Hindlimb muscle (tissue), 1 donor: ENCODE measurements at places on chromosomes 2 and 18.

GRCh38 chr2:127405255-127405610 lies 13.0 kb upstream of the PROC start:
- no peak for DNase-seq

GRCh38 chr2:45332094-45332493 lies 279.0 kb downstream of the SRBD1 start:
- no peak for DNase-seq

DNA sequence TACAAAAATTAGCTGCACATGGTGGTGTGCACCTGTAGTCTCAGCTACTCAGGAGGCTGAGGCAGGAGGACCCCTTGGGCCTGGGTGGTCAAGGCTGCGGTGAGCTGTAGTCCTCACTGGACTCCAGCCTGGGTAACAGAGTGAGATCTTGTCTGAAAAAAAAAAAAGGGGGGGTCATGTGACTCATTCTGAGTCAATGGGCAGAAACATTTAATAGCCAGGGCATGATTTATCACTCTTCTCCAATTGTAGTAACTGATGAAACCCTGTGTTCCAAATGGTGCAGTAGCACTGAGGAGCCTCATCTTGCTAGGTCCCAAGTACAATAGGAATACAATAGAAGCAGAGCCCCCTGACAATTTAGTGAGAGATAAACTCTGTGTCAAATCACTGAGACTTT lies 78.9 kb upstream of the CCDC68 start:
- DNase-seq: no peak

DNA sequence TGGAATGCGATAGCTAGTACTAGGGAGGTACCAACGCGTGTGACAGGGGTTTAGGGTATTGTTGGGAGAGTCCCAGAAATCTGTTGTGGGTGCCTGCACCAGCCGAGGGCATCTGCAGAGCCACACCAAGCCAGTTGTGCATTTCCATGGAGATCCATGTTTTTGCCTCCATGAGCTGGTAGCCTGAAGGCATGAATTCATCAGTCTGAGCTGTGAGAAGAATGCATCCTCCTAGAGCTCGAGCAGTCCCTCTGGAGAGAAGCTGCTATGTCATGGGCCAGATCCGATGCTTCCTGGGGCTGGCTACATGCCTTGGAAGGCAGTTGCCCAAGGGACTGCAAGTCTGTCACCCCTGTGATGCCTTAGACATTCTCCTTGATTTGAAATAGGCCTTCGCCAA lies 57.9 kb downstream of the LIPG start:
- DNase-seq: no peak

- no peak for DNase-seq
Measured at GRCh38 chr18:58632552-58632951, 3.7 kb upstream of the ALPK2 start.

DNA sequence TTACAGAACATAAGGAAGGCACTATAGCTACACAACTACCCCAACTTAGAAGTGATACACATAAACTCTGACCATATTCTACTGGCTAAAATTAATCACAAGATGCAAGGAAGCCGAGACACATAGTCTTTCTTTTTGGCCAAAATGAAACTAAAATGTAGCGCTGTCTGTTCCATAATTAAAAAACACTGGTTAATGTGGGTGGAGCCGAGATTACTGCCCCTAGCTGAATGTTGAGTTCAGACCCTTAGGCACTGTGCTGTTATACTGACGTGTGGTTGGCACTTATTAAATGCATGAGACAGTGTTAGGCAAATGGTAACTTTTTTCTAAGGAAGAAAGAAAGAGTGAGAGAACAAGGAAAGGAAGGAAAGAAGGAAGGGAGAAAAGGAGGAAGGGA lies 254.6 kb upstream of the RND3 start:
- no peak for DNase-seq

- no peak for DNase-seq
Measured at GRCh38 chr18:41457765-41458326, 497.2 kb upstream of the PIK3C3 start.

DNA sequence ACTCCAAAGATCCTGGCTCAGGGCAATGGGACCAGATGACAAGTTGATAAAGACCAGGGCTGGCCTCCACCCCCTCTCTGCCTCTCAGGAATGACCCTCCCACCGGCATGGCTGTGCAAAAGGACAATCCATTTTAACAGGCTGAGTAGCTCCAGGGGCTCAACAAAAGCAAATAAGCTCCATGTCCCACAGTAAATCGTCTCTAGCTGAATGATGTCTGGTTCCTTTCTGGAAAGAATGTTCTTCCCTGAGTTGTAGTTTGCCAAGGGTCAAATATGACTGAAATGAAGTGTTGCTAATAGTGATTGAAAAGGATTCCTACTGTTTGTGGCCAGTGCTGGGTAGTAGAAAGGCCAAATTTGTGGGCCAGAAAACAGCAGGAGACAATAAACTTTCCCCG lies 434.4 kb upstream of the ETAA1 start:
- no peak for DNase-seq

- peak; percentile 64 for DNase-seq
Measured at GRCh38 chr2:232628466-232629128, 4.8 kb upstream of the EFHD1 start.

GRCh38 chr2:120596990-120597594 lies 138.6 kb upstream of the GLI2 start:
- DNase-seq: peak; percentile 62

- DNase-seq: no peak
Measured at GRCh38 chr2:112692918-112693317, 27.9 kb upstream of the NT5DC4 start.

GRCh38 chr2:63882395-63883105 lies 40.9 kb downstream of the UGP2 start:
- DNase-seq: no peak

DNA sequence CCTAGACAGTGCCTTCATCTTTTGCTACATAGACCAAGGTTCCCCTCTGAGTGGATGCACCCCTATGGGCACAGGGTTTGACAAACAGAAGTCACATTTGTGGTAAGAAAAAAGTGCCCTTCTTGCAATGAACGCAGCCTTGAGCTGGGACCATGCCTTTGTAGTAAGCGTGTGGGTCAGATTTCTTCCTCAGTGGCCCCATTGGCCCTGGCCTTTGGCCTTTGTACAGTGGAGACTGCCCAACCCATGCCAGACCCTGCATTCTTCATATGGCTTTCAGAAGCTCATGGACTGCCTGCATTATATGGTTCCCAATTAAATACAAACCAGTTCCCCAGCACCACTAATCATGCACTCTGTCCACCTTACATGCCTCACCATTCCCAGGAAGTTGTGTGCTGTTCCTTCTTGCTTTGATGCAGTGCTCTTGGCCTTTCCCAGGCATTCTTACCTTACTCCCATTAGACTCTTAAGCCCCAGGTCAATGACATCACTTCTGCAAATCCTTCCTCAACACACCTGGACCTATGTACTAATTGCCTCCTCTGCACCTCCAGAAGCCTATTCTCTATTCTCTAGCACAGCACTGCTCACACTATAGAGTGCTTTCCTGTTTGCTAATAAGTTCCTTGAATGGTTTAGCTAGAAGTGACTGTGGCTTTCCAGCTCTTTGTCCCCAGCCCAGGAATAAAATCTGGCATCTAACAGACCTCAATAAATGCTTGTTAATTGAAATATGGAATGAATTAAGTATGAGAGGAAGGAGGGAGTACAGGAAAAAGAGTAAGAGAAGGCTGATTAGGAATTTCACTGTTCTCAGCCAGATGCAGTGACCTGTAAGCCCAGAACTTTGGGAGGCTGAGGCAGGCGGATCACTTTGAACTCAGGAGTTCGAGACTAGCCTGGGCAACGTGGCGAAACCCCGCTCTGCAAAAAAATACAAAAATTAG lies 60.2 kb downstream of the TMEM247 start:
- DNase-seq: no peak

DNA sequence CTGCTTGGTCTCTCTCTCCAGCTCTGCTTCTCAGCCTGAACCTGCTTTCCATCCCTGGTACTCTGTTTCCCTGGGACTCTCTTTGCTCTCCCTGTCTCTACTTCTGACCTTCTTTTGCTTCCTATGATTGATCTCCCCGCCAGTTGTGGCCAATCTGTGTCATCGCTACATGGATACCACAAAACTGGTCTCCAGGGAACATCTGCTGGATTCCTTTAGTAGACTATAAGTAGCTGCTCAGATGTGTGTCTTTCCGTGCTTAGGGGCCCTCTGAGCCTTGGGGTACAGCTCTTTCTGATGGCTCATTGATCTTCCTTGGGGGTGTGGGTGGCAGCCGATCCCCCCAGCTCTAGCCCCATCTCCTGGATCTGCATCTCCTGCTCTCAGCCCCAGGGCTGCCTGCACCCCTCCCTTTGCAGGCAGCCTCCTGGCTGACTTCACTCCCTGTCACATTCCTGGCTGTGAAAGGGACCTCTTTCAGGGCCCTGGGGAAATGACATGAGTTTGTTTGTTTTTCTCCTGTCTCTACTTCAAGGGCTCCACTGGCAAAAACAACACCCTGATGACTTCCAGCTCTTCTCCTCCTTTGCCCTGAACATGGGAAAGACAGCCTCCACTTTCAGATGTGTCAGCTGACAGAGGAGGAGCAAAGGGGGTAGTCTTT lies 333.7 kb downstream of the CYP26B1 start:
- no peak for DNase-seq

GRCh38 chr2:127670055-127670956 lies 5.0 kb downstream of the LIMS2 start:
- no peak for DNase-seq

DNA sequence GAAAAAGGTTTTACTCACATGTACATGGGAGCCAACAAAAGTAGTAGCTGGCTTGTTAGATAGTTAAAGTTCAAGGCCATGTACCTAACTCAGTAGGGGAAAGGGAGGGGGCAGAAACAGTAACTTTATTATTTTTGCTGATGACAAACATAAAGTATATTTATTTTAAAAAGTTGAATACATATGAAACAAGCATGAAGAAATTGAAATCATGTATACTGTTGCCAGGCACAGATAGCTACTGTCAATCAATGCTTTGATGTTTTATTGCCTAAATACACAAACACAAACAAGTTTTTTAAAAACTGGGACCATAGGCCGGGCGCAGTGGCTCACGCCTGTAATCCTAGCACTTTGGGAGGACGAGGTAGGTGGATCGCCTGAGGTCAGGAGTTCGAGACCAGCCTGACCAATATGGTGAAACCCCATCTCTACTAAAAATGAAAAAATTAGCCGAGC lies 7.6 kb upstream of the PSD4 start:
- DNase-seq: no peak

DNA sequence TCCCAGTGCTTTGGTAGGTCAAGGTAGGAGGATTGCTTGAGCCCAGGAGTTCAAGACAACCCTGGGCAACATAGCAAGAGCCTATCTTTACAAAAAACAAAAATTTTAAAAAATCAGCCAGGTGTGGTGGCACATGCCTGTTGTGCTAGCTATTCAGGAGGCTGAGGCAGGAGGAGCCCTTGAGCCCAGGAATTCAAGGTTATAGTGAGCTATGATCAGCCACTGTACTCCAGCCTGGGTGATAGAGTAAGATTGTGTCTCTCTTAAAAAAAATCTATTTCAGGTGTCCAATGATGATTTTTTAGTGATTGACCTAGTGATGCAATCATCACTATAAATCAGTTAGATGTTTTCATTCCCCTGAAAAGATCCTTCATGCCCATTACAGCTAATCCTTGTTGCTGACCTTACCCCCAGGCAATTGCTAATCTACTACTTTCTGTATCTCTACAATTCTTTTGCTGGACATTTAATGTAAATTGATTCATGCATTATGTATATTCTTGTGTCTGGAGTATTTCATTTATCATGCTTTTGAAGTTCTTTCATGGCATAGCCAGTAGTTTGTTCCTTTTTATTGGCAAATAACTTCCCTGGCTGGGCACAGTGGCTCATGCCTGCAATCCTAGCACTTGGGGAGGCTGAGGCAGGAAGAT lies 10.3 kb downstream of the MOCOS start:
- DNase-seq: no peak

DNA sequence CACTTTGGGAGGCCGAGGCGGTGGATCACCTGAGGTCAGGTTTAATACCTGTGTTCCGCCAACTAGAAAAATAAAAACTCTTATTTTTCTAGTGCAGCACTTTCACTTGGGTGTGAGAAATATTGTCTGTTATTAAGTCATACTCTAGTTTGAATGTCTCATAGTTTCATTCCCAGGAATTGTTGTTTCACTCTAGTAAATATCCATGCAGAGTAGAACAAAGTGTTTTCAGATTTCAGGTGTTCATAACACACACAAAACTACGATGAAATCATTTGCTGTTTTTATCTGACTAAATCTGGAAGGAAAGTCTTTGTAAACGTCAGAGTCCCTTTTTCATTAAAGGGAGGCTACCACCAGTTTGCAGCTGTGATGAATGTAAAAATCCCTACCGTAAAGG lies 4.0 kb downstream of the FAM117B start:
- no peak for DNase-seq

DNA sequence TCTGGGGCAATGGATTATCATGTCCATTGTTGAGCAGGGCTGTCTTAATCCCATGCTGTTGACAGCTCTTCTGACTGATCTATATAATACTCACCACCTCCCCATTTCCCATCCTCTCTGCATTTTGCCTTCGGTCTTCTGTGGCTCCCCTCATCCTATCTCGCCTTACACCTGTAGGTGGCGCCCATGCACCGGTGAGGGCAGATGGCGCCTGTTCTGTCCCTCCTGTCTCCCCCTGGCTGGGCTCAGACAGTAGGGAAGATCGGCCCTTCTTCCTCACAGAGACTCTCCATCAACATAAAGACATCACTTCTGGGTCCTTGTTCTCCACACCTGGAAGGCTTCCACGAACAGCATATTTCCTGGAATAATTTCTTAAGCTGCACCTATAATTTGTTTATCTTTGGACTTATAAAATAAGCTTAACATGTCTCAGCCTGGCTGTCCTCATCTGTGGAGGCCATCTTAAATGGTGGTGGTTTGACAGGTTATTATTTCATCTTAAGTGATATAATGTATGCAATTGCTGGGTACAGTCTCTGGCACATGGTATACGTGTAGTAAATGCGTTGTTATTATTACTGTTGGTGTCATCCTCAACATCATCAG lies 10.9 kb upstream of the CDH20 start:
- DNase-seq: peak; percentile 56

DNA sequence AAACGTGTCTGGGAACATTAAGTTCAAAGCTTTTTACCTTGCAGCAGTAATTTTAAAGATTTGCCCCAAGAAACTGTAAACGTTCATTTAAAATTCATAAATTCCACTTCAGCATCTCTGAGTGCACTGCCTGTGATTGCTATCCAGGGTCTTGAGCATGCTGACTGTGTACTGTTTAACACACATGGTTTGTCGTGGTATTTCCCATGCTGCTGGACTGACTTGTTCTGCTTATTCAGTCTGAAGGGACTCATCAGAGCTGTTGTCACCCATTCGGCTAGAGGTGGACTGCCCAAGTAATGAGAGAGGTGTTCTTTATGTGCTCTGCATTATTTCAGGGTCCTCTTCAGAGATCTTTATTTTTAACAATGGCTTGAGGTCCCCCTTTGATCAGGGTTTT lies 53.1 kb downstream of the RHBDD1 start:
- DNase-seq: no peak

GRCh38 chr2:2837746-2838547 lies 506.9 kb upstream of the MYT1L start:
- no peak for DNase-seq

DNA sequence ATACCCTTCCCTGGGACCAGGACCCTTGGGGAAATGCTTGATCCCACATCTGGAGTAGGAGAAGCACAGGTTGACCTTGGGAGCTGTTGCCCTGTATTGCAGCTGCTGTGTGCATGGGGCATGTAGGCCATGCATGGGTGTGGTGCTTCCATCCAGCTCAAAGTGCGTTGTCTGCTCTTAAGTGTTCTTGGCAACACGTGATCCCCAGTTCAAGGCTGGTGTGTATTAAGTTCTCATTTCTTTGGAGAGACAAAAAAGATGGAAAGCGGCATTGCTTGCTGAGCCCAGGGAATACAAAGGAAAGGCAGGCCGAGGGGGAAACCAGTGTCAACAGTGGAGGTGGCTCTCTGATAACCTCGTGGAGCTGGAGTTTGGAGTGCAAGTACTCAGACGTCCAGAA lies 110.7 kb downstream of the RTP5 start:
- no peak for DNase-seq
